ENCODE measurements at places on chromosomes 7 and 10. TPM values are rescaled to one million over a fixed set of nuclear protein-coding genes. Genes with fewer than 3 reads are reported as not detected.

- no peak for DNase-seq
Observed at GRCh38 chr10:30488316-30488715, 54.3 kb downstream of the MAP3K8 start.

- DNase-seq: no peak
Observed at GRCh38 chr7:121591926-121592325, 195.8 kb upstream of the FAM3C start.

AUTS2 gene
- total RNA-seq: 13.9 TPM

- peak; percentile 44 for DNase-seq
Observed at GRCh38 chr7:135512135-135512887, 2.4 kb upstream of the CNOT4 start.

GRCh38 chr10:49781247-49781646 lies 19.1 kb upstream of the OGDHL start:
- no peak for DNase-seq

GPR158 gene
- 4.6 TPM for total RNA-seq

ARMC3 gene
- not detected for total RNA-seq

- DNase-seq: no peak
Observed at GRCh38 chr7:74066626-74067025, 17.0 kb upstream of the LIMK1 start.

DNA sequence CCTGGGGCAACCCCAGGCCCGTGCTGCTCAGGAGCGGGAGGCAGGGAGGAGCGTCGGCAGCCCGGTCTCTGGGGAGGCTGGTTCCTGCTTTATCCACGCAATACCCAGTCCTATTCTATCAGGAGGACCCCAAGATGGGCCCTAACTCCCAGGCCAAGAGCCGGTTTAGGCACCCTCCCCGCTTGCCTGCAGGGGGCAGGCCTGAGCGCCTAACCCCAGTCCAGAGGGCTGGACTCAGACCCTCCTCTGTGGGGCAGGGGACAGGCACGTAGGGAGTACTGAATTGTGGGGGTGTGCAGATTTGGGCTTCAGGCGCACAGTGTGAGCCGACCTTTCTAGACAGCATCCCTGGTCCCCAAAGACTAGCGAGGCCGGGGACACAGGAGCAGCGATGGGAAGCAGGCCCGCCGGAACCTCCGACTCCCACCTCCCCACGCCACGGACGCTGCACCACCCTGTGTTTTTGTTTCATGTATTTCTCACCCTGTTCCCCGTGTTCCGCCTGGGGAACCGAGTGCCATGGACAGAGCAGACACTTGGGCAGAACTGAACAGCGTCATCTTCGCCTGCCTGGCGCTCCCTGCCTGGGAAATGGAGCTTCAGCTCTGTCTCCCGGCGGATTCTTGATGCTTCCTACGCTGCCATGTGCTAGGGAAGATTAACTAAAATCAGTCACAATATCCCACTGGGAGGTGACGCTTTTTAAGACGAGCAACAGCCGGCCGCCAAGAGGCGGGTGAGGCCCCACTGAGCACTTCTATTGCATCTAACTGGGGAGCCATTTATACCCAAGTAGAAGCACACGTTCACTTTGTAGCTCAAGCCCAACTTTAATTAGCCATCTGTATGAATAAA lies 5.3 kb downstream of the NUDT1 start:
- DNase-seq: peak; percentile 31

- peak; percentile 26 for DNase-seq
Observed at GRCh38 chr7:135825406-135825805, 76.8 kb upstream of the FAM180A start.

DNA sequence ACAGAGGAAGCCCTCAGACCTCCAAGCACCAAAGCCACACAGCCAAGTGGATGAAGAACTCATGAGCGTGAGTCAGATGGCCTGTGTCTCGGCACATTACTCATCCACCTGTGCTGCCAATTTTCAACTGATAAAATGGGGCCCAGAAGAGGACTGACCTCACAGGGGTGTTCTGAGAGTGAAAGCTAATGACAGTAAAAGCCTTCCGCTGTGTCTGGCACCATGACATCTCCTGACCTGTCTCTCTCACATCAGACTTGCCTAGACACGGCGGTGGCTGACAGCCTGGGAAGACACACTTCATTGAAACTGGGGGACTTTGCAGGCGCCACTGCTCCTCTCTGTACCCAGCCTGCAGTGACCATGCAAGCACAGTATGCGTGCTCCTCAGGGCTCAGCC lies 8.3 kb upstream of the SLC18A3 start:
- no peak for DNase-seq

WDFY4 gene
- total RNA-seq: not detected

DNA sequence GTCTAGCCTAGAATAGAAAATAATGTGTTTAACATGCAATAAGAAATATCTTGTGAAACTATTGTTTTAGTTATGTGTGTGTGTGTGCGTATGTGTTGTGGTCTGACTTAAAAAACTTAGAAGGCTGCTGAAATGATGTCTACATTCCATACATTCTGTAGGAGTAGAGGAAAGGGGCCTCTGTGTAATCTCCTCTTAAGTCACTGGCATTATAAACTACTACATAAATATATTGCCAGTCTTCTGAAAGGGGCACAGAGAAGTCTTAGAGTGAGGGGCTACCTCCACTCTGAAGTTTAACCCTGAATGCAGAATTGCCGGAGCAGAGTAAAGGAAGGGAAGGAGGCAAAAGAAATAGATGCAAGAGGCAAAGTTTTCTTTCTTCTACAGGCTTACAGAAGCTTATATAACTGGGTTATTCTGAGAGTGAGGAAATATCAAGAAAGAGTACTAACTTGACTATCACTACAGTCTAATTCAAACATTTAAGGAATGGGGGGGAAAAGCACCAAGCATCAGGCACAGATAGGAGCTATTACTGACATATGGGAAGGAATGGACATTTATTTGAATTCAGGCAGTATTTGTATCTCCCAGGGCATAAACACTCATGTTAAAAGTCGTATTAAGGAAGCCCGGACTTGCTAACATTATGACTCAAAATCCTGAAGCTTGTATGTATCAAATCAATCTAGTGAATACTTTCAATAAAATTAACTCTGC lies 75.7 kb downstream of the DNAJC1 start:
- DNase-seq: no peak

ELAPOR2 gene
- 13.9 TPM for total RNA-seq

- no peak for DNase-seq
Observed at GRCh38 chr10:78264361-78264760, 230.7 kb downstream of the RPS24 start.

DNA sequence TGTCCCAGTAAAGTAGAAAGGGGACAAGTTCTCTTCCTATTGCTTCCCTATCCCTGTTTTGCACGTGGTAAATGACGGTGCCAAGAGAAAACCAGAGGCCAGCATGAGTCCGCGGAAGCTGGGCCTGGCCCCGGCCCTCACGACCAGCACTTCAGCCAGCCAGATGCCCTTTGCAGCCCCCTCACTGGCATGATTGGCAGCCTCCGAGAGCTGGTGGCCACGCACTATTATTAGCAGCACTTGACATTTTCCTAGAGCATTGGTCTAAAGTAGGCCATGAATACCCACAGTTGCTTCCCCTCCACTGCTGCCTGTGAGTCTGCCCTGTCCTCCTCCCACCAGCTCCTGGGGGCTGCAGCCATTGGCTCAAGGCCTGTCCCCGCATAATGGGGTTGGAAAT lies 369.1 kb downstream of the PLXNA4 start:
- DNase-seq: no peak

CALML5 gene
- not detected for total RNA-seq

DNA sequence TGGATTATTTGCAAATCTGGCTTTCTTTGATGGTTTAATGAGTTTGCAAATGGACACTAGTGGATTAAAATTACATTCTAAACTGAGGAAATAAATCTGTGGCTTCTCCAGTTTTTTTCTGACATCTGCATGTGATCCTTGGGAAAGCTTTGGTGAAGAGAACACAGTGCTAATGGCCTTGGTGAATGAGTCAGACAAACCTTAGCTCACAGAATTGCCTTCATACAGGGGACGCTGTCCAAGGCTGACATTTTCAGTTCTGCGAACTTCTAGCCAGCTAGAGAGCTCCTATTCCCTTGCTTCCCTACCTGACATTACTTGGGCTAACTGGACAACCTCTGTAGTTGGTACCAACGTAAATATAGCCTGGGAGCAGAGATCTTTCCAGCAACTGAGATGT lies 21.2 kb downstream of the BMPER start:
- DNase-seq: peak; percentile 37

DNA sequence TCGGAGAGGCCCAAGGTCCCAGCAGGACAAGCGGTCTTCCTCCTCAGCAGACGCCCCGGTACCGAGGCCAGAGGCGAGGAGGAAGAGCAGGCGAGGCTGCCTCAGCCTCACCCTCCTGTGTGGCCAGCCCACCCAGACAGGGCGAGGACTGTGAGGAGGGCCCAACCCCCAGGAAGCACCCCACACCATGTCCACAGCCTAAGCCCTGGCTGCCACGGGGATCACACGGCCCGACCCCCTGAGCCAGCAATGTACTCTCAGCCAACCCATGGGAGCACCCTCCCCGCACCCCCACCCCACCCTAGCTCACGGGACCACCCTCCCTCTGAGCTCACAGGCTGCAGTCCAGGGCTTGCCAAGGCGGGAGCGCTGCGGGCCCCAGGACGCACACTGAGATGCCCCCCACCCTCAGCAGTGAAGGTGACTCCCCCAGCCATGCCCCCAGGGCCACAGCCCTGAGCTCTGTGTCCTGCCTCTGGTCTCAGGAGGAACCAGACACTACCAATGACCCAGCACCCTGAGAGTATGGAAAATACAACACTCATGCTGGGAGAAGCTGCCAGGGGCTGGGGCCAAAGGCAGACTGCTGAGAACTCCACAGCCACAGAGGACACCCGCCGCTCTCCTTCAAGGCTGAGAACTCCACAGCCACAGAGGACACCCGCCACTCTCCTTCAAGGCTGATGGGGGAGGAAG lies 93.6 kb downstream of the MAD1L1 start:
- DNase-seq: no peak

All from Daoy (cell line).